ENCODE measurements at places on chromosomes 7 and 10.

DNA sequence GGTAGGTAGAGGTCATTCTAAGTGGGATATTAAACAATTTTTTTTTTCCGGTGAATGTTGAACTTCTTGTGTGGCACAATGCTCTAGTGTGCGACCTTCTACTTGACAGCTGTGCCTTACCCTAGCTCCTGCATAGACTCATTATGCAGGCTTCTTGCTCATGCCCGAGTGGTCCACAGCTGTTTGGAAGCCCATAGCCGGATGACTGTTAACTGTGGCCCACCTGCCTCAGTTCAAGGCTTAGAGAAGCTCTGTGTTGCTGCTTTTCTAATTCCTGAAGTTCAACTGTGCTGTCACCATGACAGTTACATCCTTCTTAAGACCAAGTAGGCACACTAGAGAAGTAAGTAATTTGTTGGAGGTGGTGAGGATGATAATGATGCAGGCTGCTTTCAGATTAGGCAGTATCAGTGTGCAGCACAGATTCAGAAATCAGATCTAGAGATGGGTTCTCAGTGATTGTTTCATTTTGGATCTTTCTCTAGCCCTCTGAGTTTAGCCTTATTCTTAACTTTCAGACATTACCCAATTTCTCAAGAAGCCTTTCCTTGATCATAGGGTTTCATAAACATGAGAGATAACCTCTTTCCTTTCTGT, 278.4 kb downstream of the PHF14 start:
- DNase-seq, result no peak

GRCh38 chr10:35270100-35270499, 66.2 kb upstream of the CCNY start:
- no peak for DNase-seq

GRCh38 chr10:31656851-31657433, 271.7 kb downstream of the ARHGAP12 start:
- no peak for DNase-seq

DNA sequence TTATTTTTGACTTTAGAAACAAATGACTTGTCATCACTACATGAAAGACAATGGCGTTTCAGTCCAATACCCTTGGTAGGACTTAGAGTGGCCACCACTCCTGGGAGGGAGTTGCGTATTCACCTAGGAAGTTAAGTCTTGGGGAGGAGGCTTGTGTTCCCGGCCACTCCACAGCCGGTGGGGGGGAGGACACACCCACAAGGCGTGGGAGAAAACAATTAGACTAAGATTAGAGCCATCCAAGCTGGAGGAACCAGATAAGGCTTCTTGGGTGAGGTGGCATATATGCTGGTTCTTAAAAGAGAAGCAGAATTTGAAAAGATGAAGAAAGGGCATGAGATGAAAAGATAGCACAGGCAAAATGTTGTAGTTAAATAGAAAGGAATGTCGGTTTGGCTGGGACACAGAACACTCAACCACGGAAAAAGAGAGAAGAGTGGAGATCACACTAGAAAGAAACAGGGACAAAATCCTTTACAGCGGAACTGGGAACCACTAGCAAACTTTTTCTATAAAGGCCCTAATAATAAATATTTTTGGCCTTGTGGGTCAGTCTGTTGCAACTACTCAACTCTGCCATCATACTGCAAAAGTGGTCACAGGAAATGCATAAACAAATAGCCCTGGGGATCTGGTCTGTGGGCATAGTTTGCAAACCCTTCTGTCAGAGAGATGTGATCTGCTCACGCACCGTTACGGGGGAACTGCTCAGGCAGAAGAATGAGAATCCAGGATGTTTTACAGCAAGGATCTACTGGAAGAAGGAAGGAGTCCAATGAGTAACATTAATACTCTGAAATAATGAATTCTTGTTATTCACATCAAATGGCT, 651.8 kb downstream of the PARD3 start:
- DNase-seq, result no peak

GRCh38 chr10:14822879-14823755, 14.7 kb downstream of the CDNF start:
- DNase-seq, result peak; percentile 39

- DNase-seq, result no peak
These were observed 28.4 kb downstream of the JMJD1C start for GRCh38 chr10:63437116-63437949.

- DNase-seq, result no peak
These were observed 12.2 kb upstream of the BAG3 start for GRCh38 chr10:119638982-119639381.

DNA sequence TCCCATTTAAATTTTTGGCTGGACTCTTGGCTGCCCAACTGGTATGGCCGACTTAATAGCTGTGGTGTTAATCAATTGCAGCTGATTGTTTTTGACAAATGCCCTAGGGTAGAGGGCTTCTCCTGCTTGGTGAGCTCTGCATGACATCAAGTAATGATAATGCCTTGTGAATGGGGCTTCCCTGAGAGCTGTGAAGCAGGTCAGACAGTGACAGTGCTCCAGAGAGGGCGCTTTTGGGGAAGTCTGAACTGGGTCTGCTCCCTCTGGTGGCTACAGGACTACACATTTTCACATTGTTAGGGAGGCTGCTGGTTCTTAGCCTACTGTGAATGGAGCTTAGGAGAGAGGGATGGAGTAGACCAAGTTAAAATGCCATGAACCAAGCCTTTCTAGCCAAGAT, 98.8 kb downstream of the SDK1 start:
- no peak for DNase-seq

DNA sequence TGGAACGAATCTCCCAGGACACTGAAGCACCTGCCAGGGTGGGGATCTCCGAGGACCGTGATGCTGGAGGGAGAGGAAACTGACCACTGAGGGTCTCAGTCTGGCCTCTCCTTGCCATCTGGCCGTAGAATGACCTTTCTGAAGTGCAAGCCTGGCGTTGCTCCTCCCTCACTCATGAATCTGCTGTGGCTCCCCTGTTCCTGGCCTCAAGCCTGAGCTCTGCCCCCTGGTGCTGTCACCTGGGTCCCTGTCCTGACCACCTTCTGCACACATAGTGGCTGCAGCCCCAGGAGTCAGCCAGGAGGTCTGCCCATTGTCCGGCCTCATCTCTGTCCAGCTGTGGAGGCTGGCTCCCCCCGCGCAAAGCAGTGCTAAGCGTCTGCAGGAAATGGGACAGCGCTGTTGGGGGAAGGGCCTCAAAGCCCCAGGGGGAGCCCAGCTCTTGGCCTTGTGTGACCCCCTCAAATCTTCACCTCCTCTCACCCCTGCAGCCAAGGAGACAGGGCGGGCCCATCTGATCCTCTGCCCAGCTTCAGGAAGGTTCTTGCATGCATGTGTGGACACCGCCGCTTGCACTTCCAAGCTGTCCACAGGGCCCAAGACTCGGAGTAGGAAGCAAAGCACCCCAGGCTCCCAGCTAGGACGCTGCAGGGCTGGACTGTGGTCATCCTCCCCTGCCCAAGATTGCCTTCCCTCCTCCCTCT, 65.7 kb downstream of the MYL10 start:
- no peak for DNase-seq
